ENCODE measurements at places on chromosomes 2 and 18.

DNA sequence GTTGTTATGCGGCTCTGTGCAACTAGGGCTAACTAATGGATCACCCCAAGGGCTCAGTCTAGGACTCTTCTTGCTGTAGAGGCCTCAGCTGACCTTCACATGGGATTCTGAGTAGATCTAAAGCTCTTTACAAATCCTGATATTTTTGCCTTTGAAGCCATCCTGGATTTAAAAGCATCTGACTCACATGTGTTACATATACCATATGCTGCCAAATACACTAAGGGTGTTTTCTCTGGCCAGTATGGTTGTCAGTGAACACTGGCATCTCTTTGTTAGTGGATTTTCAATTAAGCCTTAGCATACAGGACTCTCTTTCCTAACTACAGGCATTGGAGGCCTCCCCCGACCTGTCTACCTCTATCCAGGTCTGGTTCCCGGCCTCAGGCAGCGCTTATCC, 992.8 kb upstream of the FANCL start:
- DNase-seq, result no peak

DNA sequence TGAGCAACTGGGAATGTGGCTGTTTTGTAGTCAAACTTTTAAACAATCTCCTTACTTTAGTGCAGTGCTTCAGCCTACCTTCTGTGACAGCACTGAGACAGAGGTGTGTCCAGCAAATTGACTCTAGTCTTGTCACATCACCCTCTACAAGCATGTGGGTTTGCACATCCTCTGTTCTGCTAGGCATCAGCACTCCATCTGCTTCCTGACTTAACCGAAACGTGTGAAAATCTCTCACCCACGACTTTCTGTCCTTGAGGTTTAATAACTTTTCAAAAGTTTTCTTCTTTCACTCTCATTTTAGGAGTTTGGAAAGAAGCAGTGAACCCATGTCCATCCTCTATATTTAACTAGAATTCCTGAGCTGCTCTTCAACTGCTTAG, 42.6 kb downstream of the TTR start:
- no peak for DNase-seq

DNA sequence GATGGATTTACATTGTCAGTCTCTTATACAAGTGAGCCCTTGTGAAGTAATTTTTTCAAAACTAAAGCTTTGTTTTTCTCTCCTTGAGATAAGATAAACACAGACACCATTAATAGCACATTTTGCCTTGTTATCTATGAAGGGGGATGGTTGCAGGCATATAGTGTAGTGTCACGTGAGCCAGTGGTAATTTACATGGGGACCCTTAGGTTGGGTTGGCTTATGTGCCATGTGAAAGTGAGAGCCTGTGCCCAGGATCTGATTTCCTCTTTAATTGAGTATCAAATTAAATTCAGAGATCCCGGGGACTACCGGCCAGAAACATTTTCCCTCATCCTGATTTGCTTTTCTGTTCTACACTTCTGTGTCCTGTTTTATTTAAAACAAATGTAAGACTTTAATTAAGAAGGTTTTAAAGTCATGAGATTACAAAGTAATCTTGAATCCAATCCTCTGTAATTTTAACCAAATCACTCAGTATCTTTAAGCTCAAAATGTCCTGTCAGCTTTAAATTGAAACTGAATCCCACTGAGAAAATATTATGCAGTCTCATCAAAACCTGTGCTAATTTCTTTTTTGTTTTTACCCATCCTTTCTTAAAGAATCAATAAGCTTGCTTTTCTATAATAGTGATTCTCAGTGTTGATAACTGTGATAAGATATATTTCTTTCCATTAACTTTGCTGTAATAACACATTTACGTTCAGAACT, 63.8 kb downstream of the PTPRM start:
- DNase-seq, result no peak

DNA sequence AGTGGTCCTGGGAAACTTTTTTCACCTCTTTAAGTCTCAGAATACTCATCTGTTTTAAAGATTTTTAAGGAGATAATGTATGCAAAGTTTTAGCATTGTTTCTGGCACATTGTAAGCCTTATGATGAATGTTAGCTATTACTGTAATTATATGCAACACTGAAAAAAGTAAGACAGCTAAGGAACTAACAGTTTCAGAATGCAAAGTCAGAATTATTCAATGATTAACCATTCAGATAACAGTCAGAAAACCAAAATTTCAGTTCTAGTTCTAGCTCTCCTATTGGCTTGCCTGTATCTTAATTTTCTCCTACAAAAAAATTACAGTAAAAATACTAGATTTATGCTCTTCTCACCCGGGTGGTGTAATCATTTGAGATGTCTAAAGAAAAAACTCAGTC, 101.1 kb downstream of the SLC4A10 start:
- no peak for DNase-seq
